ENCODE measurements at places on chromosomes 2 and 18.

DNA sequence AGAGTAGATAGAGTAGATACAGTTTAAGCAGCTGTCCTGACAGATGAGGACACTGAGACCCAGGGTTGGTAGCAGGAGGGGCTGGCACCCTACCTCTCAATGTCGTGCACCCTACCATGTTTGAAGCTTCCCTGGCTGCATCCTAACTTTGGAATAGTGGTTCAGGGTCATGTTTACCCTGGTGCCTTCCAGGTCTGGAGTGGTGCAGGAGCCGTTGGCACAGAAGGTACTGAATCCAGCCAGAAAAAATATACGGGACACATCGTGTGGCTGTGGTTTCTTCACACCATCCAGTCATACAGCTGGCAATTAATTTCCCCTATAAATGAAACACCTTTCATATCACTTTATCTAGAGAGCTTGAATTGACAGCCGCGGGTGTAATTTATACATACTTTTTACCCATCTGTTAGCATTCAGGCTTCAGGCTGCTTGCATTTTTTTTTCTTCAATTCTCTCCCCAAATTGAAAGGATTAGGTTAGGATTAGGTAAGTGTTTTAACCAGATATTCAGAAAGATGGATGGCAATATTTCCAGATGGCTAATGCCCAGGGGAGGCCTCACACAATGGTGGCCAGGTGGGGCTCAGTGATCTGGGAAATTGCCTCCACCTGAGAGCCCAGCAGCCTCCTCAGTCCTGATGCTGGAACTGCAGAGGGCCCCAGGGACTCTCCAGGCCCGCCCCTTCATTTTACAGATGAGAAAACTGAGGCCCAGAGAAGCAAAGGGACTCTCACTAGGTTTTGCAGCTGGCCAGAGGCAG lies 127.0 kb downstream of the CELF4 start:
- peak; percentile 10 for DNase-seq

DNA sequence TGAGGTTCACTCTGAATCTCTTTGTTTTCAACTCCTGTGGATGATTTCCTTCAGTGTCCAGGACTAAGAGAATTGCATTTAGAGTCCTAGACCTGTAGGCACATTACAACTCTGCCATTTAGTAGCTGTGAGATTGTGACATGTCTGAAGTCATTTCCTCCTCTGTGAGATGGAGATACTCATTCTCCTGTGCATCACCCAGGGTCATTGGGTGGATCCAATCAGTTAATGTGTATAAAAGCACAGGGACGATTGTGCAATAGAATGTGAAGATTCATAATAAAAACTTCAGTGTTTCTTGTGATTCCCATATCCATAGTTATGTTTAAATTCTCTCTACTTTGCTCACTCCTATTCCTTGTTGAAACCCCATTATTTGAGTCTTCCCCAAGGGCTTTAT lies 113.6 kb downstream of the DIS3L2 start:
- no peak for DNase-seq

- DNase-seq, result no peak
These were observed 532.4 kb upstream of the SALL3 start for GRCh38 chr18:78447211-78447610.

DNA sequence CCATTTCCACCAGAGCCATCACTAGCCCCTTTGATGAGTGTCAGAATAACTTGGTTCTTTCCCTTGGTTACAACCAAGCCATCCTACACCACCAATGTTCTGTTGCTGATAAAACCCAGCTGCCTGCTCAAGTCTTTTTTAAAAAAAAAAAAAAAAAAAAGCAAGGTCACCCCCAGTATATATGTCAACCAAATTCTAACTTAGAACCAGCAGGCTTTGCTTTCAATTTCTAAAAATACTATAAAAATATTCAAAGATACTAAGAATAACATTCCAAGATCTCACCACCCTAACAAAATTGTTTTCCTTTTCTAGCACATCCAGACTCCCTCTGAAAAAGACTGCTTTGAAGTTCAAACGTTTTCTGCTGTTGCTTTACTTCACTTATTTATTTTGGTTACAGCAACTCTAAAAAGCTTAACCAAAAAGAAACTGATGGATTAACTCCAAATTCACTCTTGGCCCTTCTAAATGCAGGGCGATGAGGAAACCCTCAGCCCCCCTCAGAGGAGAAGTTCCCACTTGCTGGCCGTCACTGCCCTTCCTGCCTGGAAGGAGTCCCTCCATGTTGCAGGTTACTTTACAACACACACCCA lies 10.9 kb downstream of the UXS1 start:
- DNase-seq, result no peak

DNA sequence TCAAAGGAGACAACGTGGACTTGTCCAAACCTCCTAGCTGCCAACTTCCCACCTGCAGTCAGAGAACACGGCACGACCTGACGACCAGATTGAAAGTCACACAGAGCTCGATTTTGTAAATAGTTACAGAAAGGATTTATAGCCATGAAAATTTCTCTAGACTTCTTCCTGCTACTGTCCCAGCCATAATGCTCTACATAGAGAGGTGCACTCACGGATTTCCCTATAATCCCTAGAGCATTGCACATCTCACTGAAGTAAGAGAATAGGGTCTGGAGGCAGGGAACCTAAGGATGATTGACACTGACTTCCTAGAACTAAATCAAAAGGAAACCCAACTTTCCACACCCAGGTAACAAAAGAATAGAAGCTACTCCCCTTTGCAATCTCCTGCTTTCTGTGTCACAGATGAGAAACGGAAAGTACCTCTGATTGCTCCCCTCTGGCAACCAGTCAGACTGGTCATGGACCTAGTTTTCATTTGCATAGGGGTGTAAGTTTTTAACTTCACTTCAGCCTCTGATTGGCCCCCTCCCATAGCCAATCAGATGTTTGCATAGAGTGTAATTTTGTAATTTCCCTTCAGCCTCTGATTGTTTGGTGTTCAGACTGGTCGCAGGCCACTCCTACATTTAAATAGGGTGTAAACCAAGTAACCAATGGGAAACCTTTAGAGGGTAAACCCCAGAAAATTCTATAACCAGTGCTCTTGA lies 58.6 kb upstream of the FBXO11 start:
- DNase-seq, result no peak

- no peak for DNase-seq
These were observed 652.9 kb upstream of the ID2 start for GRCh38 chr2:8028981-8029380.

DNA sequence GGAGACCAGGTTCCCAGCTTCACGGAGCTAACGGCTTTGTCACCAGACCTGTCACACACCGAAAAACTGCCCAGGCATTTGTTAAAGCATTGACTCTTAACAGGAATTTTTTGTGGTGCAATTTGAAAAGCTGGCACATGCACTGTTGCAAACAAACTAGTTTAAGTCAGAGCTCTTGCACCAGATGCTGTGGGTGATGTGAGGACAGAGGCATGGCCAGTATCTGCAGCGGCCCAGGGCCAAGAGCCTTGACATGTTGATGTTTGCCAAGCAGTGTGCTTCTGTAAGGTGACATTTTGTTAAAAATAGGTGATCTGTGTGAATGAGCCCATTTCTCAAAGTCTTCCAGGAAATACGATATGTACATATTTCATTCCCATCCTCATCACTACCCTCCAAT lies 142.5 kb downstream of the MTCL1 start:
- no peak for DNase-seq

DNA sequence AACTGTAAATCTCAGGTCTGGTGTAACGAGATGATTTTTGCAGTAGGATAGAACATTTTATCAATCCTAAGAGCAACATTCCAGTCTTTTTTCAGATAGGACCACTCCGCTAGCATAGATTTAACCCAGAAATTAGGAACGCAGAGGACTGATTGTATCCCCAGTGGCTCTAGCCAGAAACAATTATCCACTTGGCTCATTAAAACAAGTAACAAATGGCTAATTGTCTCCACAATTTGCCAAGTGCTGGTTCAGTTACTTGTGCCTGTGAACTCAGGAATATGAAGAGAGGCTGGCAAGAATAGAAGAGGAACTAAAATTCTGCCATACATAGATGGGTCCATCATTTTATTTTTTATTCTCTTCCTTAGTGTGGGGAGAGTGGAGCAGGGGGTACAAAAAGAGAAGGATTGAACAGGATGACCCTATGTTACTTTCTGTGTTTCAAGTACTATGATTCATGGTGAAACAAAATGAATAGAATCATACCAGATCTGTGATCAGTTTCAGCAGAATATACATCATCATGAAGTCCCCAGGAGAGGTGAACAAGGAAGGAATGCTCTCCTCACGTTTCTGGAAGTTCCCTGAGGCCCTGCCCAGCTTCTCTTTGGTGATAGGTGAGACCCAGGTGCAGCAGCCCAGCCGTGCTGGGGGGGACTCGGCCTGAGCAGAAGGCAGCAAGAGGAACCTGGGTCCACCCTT lies 121.6 kb downstream of the ARL4C start:
- DNase-seq, result peak; percentile 79

- no peak for DNase-seq
These were observed 111.8 kb downstream of the STPG4 start for GRCh38 chr2:47043142-47043890.

DNA sequence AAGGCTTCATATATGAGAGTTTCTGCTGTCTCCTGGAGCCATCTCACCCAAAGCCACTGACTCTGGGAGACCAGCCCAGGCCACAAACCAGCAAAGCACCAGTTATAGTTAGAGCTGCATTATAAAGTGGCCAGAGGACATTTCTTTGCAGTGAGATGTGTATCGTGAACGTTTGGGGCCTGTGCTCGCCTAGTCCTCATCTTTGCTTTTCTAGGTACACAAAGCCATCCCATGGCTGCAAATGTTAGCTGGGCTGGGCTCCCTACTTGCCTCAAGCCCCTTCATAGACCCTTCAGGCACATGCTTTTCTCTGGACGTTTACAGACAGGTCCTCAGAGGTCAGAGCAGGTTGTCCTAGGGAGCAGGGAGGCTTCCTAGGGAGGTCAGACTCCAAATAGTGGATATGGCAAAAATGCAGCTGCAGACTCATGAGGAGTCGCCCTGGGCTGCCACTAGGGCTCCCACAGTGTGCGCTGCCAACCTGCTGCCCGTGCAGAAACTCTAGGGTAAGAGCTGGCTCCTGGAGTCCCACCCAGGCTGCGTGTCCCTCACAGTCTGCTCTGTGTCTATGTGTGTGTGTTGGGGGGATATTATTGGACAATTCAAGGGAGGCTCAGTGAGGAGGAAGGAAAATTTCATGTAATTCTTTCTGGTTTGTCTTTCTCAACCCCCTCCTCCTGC lies 141.0 kb downstream of the RPIA start:
- no peak for DNase-seq

DNA sequence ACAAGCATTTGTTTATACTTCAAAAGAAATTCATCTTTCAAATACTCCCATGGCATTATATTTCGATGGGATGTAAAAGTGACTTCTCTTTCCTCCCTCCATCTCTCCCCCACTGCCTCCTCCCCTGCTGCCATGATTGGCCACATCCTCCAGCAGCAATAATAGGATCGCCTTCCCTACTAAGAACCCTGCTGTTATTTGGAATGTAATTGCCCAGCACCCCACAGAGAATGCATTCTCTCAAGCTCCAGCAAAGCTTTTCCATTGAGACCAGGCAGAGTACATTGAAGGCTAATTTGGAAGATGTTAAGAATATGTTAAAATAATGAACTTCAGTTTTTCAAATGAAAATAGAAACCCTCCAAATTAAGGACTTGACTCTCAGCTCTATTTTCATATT lies 375.4 kb upstream of the ACVR2A start:
- no peak for DNase-seq

DNA sequence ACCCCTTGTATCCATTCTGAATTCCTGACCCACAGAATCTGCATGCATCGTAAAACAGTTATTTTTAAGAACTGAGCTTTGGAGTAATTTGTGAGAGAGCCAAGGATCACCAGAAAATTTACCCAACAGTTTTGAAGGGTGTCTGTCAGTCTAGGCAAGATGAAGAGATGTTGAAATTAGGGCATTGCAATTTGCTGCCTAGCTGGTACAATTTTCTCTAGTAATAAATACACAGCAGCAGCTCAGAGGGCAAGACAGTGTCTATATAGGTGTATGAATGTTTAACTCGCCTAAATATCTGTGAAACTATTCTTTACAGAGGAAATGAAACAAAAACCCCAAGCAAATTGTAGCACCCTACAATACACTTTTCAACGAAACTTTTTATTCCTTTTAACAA lies 377.8 kb upstream of the POU3F3 start:
- no peak for DNase-seq

- DNase-seq, result peak; percentile 7
These were observed 1.6 kb downstream of the SCTR start for GRCh38 chr2:119522671-119523070.

DNA sequence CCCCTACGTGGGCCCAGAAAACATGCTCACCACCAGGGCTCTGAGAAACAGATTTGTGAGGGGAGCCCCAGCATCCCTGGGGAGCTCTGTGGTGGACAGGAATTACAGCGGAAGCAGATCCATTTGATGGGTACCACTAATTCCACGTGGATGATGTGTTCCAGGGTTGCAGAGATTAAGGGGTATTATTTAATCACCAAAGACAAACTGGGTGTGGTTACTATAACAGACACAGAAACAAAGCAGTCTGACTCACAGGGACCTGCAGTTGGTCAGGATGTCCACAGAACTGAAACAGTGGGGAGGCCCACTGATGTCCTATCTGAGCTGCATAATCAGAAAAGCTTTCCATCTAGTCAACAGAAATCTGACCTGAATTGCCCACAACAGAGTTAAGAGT lies 65.8 kb downstream of the PSMG2 start:
- DNase-seq, result no peak

DNA sequence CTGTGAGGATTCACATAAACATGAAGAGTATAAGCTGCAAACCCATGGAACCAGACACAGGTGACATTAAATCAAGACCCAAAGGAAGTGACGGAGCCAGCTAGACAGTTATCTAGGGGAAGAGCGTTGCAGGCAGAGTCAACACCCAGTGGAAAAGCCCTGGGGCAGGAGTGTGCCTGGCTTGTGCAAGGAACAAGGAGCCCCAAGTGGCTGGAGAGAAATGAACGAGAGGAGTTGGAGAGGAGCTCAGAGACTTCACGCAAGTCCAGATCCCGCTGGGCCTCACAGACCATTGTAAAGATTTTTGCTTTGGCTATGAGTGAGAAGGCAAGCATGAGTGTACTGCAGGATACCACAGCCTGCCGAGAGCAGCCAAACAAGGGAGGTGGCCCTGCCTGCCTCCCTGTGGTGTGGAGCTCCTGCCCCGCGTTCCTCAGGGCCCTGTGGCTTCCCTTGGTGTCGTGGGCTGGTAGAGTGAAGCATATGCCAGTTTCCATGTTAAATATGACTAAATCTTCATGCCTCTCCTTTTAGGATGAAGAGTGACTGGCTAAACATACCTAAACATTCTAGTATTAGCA lies 88.2 kb downstream of the SP3 start:
- DNase-seq, result no peak

DNA sequence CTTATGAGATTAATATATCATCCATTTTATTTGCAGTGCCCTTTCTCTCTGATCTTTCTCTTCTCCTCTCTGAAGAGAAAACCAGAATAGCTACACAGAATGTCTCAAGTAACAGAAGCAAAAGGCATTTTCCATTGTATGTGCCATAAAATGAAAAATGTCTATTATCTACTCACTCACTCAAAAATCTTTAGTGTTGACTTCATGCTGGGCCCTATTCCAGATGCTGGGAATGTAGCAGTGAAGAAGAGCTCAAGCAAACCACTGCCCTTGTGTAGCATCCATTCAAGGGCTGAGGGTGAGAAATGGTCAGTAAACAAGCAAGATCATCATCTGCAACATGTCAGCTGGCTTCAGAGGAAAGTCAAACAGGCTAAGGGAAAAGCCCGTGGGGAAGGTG lies 427.7 kb downstream of the METTL4 start:
- DNase-seq, result no peak

GRCh38 chr18:63686871-63687270 lies 15.9 kb upstream of the SERPINB11 start:
- DNase-seq, result no peak
